Activated naive CD8-positive, alpha-beta T cell treated with anti-CD3 and anti-CD28 coated beads, Interleukin-2, amount 50 U/mL, for 16 hours (primary cell): ENCODE measurements at places on chromosomes 4 and X.

DNA sequence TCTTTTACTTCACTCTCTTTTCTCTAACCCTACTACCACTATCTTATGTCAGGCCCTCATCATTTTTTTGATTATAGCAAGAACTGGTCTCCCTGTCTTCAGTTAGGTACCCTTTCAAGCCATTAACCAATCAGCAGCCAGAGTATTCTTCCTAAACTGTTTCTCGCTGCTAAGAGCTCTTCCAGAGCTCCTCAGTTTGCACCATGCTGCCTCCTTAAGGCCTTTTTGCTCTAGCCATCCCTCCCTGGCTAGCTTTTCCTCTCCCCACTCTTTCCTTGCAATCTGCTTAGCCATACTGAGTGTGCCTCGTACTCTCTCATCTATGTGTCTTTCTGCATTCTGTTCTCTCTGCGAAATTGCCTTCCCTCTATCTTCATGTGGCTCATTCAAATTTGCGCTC, 32.9 kb downstream of the KIF4A start:
- no peak for DNase-seq

GRCh38 chr4:106048250-106048971, 153.1 kb downstream of the NPNT start:
- DNase-seq = no peak

DNA sequence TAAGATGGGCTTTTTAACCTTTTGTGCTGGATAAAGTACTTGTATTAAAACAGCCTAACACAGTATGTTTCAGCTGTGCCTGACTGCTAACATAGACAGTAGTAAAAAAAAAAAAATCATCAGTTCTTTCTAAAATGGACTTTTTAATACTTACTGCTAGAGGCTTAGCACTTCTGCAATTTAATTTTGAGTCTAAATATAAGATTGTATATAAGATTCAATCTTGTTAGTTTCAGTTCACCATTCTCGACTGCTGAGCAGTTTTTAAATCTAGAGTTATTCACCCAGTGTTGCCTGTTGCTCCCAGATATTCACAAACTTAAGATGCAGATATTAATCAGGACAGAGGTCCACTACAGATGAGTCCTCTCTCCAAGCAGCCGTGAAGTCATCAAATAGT, 6.8 kb downstream of the PLA2G12A start:
- no peak for DNase-seq

GRCh38 chrX:120504569-120504968, 35.5 kb upstream of the LAMP2 start:
- no peak for DNase-seq

GRCh38 chrX:137236837-137237236, 203.0 kb upstream of the GPR101 start:
- DNase-seq = no peak

DNA sequence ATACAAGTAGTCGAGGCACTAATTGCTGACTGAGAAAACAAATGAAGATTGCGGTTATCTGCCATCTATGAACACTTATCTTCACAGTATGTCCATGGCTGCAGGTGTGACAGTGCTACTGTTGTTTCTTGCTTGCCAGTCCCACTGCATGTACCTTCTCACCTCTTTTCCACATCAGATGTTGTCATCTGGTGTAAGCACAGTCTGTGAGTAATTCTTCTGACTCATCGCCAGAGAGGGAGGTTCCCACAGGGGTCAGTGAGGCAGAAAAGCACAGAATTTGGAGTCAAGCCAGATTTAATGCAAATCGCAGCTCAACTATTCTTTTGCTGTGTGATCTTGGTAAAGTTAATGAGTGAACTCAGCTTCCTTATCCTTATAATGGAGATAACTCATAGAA, 144.4 kb downstream of the GLRA2 start:
- no peak for DNase-seq

DNA sequence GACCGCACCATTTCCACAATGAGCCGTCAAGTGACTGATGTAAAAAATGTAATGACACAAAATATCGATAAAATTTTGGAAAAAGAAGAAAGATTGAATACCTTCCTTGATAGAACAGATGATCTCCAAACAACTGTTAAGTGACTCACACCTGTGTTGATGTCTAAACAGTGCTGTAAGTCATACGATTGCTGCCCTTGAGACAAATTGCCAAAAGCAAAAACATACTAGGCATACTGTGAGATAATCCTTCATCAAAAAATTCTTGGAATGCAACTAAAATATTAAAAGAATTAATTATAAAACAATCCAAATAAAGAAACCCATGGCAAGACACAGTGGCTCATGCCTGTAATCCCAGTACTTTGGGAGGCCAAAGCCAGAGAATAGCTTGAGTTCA, 53.4 kb downstream of the HNRNPD start:
- DNase-seq = no peak

GRCh38 chrX:143988356-143988755, 104.5 kb downstream of the UBE2NL start:
- no peak for DNase-seq
